Stimulated activated CD4-positive, alpha-beta T cell treated with anti-CD3 and anti-CD28 coated beads, Interleukin-4, amount 100 ng/mL, for 24 hours (primary cell): ENCODE measurements at places on chromosomes 1 and 21.

DNA sequence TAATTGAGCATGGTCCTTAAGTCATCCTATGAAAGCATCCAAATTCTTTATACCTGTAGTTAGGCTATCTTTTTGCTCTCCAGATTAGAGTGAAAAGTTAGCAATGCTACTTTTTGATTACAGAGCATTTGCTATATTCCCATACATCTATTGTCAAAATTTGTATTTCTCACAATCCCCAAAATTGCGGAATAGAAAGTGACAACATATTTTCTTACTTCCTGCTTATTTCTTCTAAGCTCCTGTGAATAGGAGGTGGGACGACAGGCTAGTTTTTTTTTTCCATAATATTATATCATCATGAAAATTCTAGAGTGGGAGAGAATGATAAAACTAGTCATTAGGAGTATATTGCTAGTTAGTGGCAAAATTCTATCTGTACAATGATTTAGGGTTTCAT, 264.0 kb upstream of the DPYD start:
- no peak for DNase-seq

DNA sequence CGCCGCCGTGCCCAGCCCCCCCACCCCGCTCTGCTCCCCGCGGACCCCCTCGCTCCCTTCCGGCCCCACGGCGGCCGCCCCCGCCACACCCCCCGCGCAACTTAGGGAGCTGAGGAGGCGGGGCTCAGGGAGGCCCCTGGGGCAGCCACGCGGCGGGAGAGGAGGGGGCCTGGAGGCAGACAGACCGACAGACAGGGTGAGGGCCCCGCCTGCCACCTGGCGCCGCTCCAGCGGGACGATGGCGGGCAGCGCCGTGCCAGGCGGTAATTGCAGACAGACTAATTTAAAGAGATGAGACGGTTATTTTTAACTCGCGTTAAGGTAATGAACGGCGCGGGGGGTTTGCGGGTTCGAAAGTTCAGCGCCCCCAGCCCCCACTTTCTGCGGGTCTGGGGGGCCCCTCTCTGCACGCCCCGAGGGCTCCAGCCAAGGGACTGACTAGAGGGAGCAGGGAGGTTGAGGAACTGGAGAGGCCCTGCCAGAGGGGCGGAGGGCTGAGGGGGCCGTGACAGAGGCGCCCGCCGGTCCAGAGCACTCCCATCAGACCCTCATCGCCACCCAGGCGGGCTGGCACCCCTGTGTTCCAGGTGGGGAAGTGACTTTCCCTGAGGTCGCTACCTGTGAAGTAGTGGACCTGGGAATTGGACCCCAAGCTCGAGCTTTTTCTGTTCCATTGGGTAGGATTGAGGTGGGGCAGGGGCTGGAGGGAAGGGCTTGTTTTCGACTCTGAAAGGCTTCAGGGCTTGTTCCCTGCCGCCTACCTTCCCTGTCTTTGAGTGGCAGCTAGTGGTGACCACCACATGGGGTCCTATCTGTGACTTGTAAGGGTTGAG, 5.4 kb downstream of the FOXO6 start:
- DNase-seq = peak; percentile 29

- DNase-seq = peak; percentile 65
Observed at GRCh38 chr1:52423771-52424170, 19.4 kb downstream of the PRPF38A start.

- no peak for DNase-seq
Observed at GRCh38 chr1:156347331-156347730, 9.0 kb downstream of the TSACC start.

DNA sequence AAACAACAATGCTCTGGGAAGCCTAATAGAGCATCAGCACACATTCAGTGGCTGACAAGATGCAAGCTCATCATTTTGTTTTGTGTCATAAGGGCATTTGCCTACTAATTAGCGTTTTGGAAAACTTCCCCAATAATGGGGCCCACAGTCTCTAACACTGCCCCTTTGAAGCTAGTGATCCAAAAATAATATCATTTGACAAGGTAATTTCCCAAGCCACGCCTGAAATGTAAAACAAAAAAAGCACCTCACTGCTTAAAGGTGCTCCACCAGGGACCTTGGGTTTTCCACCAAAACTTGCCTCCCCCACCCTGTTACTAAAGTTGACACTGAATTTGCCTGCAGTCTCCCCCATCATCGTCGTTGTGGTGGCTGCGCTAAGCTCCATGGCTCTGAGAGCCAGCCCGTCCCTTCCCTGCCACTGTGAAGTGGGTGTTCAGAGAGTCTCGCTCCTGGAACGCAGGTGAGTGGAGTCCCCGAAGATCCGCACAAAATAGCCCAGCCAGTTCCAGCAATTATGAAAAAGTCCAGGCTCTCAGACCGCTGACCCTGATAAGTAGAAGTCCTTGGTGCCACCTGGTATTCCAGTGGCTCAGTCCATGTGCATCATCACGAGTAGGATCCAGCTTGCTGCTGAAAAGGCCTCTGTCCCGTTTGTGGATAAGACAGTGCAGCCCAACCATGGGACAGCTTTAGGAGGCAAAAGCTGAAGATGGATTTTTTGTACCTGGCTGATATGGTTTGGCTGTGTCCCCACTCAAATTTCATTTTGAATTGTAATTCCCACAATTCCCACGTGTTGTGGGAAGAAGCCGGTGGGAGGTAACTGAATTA, 52.2 kb downstream of the RAB3GAP2 start:
- no peak for DNase-seq

- no peak for DNase-seq
Observed at GRCh38 chr1:243851257-243851756, 1.3 kb upstream of the AKT3 start.

GRCh38 chr21:31221043-31221442, 123.0 kb downstream of the TIAM1 start:
- DNase-seq = no peak

- no peak for DNase-seq
Observed at GRCh38 chr1:47386268-47386667, 29.8 kb upstream of the FOXE3 start.

DNA sequence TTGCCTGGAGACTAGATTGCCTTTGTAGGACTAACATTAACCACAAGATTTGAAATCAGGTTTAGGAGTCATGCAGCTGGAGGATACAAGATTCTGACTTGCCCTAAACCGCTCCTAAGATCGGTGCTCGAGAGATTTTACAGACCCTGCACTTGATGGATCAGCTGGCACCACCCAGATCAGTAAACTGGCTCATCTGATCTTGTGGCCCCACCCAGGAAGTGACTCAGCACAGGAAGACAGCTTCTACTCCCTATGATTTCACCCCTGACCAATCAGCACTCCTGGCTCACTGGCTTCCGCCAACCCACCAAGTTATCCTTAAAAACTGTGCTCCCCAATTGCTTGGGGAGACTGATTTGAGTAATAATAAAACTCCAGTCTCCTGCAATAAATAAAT, 876 bp upstream of the CATSPERE start:
- peak; percentile 33 for DNase-seq

DNA sequence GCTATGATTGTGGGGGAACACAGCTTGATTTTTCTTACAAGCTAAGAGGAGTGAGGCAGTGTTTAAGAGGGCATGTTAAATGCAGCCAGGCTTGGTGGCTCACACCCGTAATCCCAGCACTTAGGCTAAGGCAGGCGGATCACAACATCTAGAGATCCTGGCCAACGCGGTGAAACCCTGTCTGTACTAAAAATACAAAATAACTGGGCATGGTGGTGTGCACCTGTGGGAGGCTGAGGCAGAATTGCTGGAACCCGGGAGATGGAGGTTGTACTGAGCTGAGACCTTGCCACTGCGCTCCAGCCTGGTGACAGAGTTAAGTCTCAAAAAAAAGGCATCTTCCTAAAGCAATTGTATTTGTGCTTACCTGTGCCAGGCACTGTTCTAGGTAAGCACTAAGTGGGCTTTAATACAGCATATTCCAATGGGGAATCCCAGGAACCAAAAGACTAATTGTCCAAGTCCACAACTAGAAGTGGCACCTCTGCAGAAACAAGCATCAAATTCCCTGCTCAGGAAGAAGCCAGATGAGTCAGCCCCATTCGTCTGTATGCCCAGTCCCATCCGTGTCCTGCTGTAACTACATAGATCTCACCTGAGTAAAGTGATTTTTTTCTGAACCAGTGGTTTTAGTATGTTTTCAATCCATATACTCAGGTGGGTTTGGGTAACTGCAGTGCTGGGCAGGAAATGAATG, 4.6 kb downstream of the RCC1 start:
- peak; percentile 62 for DNase-seq

- no peak for DNase-seq
Observed at GRCh38 chr1:30345491-30346130, 377.8 kb downstream of the MATN1 start.

- DNase-seq = no peak
Observed at GRCh38 chr1:209899948-209900347, 38.1 kb upstream of the SYT14 start.

- no peak for DNase-seq
Observed at GRCh38 chr1:31627301-31627929, 9.9 kb downstream of the HCRTR1 start.

DNA sequence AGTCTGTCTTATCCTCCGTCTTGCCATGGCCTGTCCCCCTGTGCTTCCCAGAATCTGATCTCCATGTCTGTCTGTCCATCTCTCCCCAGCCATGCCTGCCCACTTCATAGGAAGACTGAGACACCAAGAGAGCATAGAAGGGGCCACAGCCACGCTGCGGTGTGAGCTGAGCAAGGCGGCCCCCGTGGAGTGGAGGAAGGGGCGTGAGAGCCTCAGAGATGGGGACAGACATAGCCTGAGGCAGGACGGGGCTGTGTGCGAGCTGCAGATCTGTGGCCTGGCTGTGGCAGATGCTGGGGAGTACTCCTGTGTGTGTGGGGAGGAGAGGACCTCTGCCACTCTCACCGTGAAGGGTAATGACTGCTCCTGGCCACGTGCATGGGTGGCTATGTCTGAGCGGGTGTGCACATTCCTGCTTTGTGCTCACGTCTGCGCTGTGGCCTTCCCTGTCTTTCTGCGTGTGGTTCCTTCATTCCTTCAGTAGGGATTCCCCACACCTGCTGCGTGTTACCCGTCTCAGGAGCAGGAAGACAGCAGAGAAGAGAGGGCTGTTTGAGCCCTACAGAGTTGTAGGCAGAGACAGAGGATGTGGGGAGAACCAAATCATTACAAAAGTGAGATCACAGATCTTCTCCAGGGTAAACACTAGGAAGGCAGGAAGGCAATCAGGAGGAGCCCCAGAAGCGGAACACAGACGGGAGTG, 80.8 kb downstream of the OBSCN start:
- no peak for DNase-seq

GRCh38 chr1:157199421-157199755, 61.2 kb upstream of the ETV3 start:
- DNase-seq = no peak

- no peak for DNase-seq
Observed at GRCh38 chr1:213446496-213446895, 395.5 kb downstream of the RPS6KC1 start.

GRCh38 chr1:112743174-112744008, 28.3 kb upstream of the PPM1J start:
- no peak for DNase-seq

- peak; percentile 11 for DNase-seq
Observed at GRCh38 chr1:151494741-151495281, 16.4 kb upstream of the CGN start.

- no peak for DNase-seq
Observed at GRCh38 chr1:6653436-6654290, 29.0 kb downstream of the THAP3 start.

GRCh38 chr1:52385376-52385775, 18.8 kb downstream of the ORC1 start:
- no peak for DNase-seq

DNA sequence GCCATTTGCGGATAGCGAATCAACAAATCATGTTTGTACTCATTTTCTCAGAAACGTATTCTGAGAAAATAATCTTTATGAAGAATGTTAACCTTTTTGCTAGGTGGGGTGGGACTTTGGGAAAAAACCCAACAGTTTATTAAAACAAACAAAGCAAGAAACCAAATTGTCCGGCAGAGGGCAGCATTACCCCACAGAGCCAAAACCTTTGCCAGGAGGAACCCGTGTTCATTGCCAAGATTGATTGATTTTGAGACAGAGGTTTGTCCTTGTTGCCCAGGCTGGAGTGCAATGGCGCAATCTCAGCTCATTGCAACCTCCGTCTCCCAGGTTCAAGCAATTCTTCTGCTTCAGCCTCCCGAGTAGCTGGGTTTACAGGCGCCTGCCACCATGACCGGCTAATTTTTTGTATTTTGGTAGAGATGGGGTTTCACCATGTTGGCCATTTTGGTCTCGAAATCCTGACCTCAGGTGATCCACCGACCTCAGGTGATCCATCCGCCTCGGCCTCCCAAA, 70.8 kb upstream of the RHOU start:
- peak; percentile 84 for DNase-seq

GRCh38 chr1:218516526-218516925, 171.4 kb downstream of the TGFB2 start:
- no peak for DNase-seq

GRCh38 chr1:168599641-168600040, 23.2 kb downstream of the XCL1 start:
- DNase-seq = no peak

DNA sequence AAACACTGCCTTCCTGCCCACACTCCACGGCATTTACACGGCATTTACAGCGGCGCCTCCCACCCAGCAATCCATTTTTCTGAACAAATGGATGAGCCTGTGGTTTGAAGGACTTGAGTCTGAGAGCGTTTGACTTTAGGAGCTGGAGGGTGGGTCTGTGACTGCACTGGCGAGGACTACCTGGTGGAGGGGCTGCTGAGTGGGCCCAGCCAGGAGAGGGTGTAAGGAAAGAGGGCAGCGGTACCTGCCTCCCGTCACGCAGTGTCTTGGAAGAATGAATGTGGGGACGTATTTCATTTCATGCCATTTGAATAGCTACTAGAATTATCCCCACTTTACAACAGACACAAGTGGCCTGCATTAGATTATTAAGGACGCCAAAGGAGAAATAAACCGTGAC, 62.9 kb downstream of the B3GALT5 start:
- DNase-seq = no peak

GRCh38 chr1:12276225-12276624, 46.4 kb downstream of the VPS13D start:
- DNase-seq = no peak

DNA sequence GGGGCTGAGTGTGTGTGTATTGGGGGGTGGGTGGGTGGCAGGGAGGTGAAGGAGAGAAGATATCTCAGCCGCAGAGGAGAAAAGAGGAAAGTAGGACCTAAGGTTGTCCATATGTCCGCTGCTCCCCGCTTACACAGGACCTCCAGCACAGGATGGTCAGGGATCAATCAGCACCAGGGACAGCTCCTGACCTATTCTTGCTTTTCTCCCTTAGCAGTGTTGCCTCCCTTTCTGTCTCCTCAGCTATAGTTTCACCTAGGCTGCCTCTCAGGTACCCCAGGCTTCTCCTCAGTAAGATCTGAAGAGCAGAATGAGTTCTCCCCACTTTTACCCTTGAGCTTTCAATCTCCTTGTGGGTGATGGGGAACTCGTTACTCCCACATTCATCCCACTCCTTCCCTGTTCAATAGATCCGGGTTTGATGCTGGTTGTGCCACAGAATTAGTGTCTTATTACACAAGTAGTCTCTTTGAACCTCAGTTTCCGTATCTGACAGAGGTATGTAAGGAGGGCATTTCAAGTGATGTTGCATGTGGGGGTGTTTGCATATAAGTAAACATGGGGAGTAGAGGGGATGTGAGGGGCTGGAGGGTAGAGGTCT, 1.4 kb upstream of the DPH2 start:
- DNase-seq = peak; percentile 23
